ENCODE measurements at places on chromosomes 7 and 10.

DNA sequence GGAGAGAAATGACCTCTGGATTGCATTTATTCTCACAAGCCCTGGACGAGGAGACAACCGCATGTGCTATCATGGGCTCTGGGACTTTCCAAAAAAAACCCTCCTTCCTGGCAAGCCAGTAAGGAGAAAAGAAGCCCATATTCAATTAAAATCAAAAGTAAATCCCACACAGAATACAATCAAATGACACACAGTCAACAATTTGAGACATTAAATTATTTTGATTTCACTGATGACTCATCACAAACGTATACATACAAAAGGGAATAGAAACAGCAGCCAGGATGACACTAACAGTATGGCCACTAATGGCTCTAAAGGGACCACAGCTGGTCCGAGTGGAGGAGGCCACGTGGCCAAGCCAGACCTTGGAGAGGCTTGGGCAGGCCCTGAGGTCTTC lies 24.9 kb downstream of the LRRC20 start:
- no peak for DNase-seq

DNA sequence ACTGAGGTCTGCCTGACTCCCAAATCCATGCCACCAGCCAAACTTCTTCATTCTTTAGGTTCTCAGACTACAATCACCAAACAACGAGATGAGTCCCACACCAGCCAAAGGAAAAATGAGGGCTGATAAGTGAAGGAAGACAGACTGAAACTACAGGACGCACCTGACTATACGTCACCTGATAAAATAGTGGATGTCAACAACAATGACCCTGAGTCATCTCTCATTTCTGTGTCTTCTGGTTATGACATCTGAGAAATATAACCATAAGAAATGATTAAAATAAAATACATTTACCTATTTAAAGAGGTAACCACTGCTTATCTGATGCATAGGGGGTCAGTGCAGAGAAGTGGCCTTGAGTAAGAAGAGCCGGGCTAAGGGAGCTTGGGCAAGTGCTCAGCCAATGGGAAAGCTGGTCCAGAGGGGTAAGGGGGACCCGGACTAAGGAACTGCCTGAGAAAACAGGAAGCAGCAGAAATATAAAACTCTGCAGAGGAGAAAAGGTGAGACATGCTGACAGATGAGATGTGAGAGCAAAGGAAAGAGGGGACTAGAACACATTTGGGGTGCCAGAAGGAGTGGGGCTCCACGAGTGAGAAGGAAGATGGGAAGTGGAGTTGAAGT lies 51.8 kb downstream of the HIPK2 start:
- no peak for DNase-seq

GRCh38 chr7:116426428-116427156 lies 72.9 kb upstream of the CAV2 start:
- DNase-seq, result no peak

- no peak for DNase-seq
Measured at GRCh38 chr10:70583669-70584037, 18.9 kb downstream of the PRF1 start.

DNA sequence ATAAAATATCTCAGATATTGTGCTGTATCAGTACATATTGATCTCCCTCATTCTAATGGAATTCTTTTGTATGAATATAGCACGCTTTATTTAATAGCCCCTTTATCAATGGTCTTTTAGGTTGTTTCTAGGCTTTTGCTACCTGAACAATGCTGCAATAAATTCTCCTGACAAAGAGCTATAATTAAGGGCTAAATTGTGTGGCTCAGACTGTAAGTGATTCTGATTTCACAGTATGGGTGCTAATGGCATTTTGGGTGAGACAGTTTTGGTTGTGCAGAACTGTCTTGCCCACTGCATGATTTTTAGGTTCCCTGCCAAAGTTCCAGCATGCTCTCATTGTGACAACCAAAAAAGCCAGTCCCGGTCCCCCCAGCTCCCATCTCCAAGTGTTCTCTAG lies 363.2 kb downstream of the REEP3 start:
- DNase-seq, result no peak

- DNase-seq, result no peak
Measured at GRCh38 chr10:60629332-60629731, 148.9 kb upstream of the CDK1 start.

DNA sequence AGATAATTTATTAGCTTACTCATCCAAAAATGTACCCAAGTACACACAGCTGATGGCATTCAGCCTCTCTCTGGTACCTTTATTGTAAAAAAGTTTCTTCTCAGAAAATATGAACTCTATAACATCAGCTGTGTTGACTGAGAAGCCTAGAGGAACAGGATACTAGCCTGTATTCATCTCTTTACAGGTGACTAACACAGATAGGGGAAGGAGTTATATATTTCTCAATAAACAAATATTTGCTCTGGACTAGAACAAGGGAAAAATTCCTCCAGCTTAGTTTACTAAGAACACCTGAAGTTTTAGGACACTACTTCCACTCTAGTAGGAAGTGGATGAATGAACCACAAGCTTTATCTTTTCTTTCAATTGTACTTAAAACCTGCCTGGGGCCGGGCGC lies 67.8 kb downstream of the ZNF248 start:
- DNase-seq, result no peak

- DNase-seq, result no peak
Measured at GRCh38 chr7:91852263-91852741, 28.2 kb downstream of the MTERF1 start.

- DNase-seq, result no peak
Measured at GRCh38 chr10:124799211-124799610, 2.4 kb upstream of the ABRAXAS2 start.

DNA sequence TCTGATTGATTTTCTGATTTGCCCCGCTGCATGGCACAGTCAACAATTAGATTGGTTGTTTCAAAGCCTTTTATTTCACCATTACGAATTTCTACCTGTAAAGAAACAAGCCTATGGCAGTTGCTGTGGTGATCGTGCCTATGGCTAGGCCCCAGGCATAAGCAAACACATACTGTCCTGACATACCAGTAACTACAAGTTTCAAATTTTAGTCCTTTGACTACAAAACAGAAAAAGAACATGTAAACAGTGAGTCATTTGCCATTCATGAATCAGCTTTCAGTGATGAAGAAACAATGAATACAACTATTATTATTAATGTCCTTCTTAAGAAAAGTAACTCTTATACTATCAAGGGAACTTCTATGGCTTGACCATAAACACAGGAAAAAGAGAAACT lies 168.0 kb upstream of the LRRN3 start:
- no peak for DNase-seq

DNA sequence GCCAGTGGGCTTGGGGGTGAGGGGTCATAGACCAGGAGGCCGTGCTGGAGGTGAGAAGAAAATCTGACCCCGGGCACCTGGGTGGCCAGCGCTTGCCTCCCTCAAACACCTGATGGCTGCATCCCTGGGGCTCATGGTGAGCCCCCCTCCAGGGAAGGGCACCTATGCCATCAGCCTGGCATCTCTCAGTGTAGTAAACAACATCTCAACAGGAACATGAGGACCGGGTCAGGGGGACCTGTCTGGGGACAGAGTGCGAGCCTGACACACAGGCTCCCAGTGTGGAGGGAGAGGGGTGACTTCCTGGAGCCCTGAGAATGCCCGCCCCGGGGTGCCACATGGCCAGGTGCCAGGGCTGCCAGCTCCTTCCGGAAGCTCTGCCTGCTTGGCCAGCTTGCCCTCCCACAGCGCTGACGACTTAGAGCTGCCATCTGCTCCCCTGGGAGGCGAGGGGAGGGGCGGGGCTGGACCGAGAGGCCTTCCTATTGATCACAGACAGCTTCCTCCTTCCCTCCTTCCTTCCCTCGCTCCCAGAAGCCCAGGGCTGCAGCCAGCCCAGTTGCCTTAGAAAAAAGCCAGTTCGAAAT lies 12.3 kb downstream of the STX1A start:
- DNase-seq, result no peak

DNA sequence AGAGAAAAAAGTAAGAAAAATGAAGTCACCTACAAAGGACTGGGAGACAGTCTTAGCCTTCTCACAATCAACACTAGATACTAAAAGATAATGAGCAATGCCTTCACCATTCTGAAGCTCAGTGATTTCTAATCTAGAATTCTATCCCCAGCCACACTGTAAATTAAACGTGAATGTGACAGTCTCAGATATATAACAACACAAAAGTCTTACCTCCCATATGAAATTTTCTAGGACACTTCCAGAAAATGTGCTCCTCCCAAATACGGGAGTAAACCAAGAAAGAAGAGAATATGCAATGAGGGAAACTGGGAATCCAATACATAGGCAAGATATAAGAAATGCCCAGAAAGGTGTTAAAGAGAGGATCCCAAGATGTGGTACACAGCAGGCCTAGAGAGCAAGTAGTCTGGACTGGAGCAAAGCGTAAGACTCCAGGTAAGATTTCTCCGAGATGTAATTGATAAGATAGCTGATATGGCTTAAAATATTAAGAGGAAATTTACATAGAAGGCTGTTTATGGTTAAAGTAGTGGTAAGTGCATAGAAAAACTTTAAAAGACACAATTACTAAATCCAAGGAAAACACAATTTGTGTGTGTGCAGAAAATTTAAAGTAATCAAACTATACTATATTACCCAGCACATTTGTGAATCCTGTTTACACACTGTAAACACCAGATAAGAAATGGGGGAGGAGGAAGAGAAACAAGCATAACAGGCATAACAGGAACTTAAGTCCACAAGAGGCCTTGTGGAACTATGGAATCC lies 44.1 kb downstream of the SGMS1 start:
- no peak for DNase-seq

GRCh38 chr7:116661865-116662264 lies 10.1 kb upstream of the MET start:
- DNase-seq, result no peak

DNA sequence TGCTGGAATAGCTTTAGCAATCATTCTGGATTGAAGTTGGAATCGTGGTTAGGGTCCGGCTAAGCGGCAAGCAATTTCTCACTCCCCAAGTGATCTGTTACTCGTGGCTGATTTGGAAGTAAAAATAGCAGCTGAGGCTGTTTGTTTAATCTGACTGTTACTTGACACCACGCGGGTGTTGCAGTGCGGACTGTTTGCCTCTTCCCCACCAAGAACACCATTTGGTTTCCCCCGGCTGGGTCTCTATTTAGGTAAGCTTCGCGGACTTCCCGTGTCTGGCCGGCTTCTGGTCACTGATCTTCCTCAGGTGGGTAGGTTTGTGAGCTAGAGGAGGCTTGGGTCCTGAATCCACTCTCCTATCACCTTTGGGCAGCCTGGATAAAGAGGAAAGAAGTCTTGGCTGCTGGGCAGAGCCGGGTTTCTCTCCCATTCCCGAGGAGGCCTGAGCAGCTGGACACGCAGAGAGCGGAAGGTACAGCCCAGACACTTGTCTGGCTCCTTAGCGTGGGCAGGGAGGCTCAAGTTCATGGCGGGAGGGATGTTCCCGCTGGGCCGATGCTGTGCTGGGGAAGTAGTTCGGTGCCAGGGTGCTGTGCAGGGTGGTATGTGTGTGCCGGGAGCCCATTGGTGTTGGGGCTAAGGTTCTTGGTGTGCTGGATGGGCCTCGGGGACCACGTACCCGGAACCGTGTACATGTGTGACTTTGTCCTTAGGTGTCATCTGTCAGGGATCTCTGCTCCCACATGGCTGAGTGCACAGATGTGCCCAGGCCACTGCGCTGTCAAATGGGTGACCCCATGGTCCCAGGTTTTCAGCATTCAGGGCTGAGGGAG lies at the start of gene C10orf71:
TSS of gene C10orf71 (plus strand) at position 188 of the 833 bp plus-strand sequence. CDS start 23,376 bp downstream, outside the sequence.
- no peak for DNase-seq

- DNase-seq, result no peak
Measured at GRCh38 chr7:5598769-5599371, 175.2 kb upstream of the TNRC18 start.

GRCh38 chr7:107594961-107595737 lies 15.1 kb downstream of the BCAP29 start:
- DNase-seq, result no peak

DNA sequence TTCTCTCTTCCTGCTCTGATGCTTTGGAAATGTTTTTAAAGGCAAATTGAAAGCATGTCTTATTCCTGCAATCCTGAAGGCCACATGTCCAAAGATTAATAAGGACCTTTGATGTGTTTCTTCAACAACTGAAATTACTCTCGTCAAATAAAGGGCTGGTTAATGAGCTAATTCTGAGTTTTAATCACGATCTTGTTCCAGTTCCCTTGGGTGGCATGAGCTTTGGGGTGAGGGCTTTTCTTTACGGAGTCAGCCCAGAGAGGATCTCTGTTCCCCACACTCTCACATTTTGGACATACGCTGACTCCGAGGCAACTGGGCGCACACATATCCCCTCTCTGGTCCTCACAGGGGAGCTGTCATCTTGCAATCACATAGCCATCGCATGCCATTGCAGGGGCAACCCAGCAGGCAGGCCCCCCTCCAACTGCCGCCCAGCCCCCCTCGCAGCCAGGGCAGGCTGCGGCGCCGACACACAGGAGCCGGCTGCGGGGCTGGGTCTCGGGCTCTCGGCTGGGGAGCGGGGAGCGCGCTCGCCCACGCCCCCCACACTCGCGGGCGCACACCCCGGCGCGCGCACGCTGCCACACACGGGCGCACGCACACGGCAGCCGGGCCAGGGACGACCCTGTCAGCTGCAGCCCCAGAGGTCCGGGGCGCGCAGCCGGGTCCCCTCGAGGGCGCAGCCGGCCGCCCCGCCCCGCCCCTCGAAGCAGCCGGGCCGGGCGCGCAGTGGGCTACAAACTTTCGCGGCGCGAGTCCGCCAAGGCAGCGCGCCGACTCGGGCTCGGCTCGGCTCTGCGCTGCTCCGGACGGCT lies at the start of gene GDF10:
TSS of gene GDF10 (plus strand) at position 587 of the 818 bp plus-strand sequence. CDS start 455 bp downstream, outside the sequence.
- DNase-seq, result no peak

GRCh38 chr10:76456197-76456596 lies 1024.8 kb downstream of the LRMDA start:
- DNase-seq, result no peak

DNA sequence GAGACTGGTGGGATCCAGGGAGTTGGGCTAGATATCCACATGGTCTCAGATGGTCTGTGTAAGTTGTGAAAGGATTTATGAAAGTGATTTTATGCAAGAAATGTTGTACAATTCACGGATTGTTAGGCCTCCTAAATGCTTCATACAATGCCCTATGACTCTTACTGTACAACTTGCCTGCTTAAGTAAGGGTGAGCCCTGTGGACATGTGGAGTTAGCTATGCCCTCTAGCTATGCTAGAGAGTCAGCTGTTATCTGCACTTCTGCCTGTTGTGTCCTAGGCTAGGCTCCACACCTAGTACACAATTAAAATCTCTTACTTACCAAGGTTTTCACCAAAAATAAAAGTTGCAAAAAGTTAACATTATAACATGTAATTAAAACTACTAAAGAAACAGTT lies 1.7 kb upstream of the CFAP43 start:
- DNase-seq, result no peak

GRCh38 chr10:22323538-22324305 lies 2.8 kb downstream of the BMI1 start:
- no peak for DNase-seq

DNA sequence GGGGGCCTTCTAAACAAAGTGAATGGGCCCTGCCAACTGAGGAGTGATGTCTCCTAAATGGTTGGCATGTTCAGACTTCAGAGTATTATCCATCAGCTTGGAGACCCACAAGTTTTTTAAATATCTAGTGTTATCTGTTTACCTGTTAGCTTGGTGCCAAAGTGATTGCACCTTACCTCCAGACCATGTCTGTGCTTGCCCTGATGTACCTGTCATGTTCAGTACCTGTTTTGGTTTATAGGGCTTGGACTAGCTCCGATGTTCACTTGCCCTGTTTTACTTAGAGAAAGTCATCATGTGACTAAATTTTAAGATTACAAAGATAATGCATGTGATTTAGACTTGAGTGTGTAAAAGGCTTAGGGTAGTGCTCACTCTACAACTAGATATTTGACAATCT lies 67.7 kb downstream of the CNNM2 start:
- DNase-seq, result no peak

All from activated naive CD4-positive, alpha-beta T cell treated with anti-CD3 and anti-CD28 coated beads, Interleukin-2, amount 50 U/mL, for 72 hours (primary cell).